CD4-positive, CD25-positive, alpha-beta regulatory T cell (primary cell): ENCODE measurements at places on chromosomes 1 and 21. TPM values are rescaled to one million over a fixed set of nuclear protein-coding genes. Genes with fewer than 3 reads are reported as not detected.

GRCh38 chr1:184820218-184820750 lies 65.6 kb upstream of the EDEM3 start:
- no peaks in the 10 kb centered on the region for H3K4me1 ChIP-seq
- H3K36me3 ChIP-seq = peaks cover 80% of the 10 kb centered on the region
- H3K27me3 ChIP-seq = no peaks in the 10 kb centered on the region
- no peak for DNase-seq

GRCh38 chr1:240737298-240737697 lies 125.3 kb upstream of the GREM2 start:
- no peak for DNase-seq
- no peaks in the 10 kb centered on the region for H3K27me3 ChIP-seq
- H3K36me3 ChIP-seq = no peaks in the 10 kb centered on the region
- no peaks in the 10 kb centered on the region for H3K4me1 ChIP-seq
- H3K27ac ChIP-seq = no peak overlapping the region

DNA sequence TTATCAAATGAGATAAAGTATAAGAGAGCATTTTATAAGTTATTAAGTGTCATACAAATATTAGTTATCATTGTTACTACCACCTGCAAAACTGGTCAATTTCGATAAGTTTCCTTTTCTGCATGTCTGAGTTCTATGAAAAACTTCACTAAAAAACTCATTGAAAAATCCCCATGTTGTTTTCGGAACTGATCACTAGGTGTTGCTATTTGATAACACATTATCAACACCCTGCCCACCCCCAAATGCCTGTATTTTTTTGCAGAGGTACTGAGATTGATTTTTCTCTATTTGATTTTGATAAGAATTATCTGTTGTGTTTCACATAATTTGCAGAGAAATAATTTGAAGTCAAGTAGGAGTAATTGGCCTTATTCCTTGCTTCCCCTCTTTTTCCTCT lies 22.1 kb upstream of the DISP1 start:
- H3K27me3 ChIP-seq = no peaks in the 10 kb centered on the region
- no peak overlapping the region for H3K27ac ChIP-seq
- DNase-seq = peak; percentile 45

- peak; percentile 67 for DNase-seq
- H3K4me3 ChIP-seq = no peak overlapping the region
- no peaks in the 10 kb centered on the region for H3K36me3 ChIP-seq
- H3K27ac ChIP-seq = no peak overlapping the region
- peaks cover 16% of the 10 kb centered on the region for H3K27me3 ChIP-seq
Measured at GRCh38 chr1:39892601-39893595, 8.8 kb downstream of the MYCL start.

DNA sequence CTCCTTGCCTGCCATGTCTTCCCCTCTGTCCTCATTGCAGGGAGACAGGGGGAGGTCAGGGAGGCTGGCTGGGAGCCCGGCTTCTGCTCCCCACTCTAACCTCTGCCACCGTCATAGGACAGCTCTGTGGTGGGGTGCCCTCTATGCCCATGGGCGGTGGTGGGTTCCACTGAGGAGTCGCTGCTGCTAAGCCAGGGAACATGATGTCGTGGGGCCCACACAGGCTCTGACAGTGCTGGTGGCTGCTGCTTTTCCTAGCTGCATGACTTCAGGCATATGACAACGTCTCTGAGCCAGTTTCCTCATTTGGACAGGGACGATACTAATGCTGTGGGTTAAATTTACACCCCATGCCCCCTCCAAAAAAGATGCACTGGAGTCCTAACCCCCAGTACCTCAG lies 14.7 kb downstream of the KCNA10 start:
- H3K4me1 ChIP-seq = no peaks in the 10 kb centered on the region
- no peak overlapping the region for H3K4me3 ChIP-seq
- DNase-seq = no peak
- H3K27me3 ChIP-seq = no peaks in the 10 kb centered on the region
- H3K36me3 ChIP-seq = no peaks in the 10 kb centered on the region

Gene IGSF5
- not detected for total RNA-seq

Gene SPRR2E
- not detected for total RNA-seq

Gene FCRL3
- total RNA-seq = 24.8 TPM

Gene SPATA17
- not detected for total RNA-seq
